Stimulated activated CD4-positive, alpha-beta T cell treated with anti-CD3 and anti-CD28 coated beads, Interleukin-15, amount 100 ng/mL, for 48 hours (primary cell): ENCODE measurements at places on chromosomes 1 and 21.

DNA sequence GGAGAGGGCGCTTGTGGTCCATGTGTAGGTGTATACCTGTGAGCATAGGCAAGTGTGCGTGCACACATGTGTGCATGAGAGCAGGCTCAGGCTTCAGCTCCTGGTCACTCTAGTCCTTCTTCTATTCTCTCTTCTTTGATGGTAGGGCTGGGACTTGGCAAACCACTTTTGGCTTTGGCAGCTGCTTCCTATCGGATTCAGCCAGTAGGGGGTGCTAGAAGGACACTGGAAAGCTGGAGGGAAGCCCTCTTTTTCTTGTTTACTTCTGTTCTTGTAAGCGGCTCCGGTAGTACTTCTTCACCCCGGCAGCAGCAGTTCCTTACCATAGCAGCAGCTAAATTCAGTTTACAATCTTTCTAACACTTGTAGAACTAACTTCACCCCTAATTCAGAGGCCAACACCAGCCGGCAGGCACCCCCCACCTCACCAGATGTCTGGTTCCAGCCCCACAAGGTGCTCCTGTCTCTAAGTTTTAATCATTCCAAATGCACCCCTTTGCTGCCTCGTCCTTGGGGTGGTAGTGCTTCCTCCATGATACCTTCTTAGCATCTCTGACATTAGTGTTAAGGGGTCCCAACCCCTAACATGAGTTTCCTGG lies 25.1 kb downstream of the NENF start:
- DNase-seq: peak; percentile 57

- no peak for DNase-seq
Observed at GRCh38 chr1:173093691-173094445, 43.1 kb upstream of the TNFSF18 start.

DNA sequence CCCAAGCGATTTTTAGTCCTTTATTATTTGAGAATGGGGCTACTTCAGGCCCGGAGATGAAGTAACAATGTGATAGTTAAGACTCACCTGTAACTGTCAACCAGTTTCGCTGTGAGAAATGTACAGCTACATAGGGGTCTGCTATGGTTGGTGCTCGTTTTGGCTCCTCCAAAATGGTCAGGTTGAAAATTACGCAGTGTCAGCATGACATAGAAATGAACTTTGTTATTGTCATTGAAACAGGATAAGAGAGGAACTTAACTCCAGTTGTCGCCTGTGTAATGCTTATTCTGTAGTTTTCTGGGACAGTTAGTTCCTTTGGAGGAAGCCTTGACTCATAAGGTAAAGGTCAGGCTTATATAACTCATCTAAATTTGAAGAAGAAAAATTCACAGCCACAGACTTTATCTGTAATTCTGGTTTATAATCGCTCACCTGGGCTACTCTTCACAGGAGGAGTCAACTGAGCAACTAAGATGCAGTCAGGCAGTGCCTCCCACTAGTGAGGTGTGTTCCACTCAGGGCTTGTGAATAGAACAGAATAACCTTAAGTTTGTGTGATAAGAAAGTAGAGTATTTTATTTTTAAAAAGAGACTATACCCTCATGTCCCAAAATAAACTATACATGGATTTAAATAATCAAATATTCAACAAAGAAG lies 130.9 kb downstream of the CD247 start:
- no peak for DNase-seq

- no peak for DNase-seq
Observed at GRCh38 chr1:229509576-229509975, 1.4 kb upstream of the NUP133 start.

DNA sequence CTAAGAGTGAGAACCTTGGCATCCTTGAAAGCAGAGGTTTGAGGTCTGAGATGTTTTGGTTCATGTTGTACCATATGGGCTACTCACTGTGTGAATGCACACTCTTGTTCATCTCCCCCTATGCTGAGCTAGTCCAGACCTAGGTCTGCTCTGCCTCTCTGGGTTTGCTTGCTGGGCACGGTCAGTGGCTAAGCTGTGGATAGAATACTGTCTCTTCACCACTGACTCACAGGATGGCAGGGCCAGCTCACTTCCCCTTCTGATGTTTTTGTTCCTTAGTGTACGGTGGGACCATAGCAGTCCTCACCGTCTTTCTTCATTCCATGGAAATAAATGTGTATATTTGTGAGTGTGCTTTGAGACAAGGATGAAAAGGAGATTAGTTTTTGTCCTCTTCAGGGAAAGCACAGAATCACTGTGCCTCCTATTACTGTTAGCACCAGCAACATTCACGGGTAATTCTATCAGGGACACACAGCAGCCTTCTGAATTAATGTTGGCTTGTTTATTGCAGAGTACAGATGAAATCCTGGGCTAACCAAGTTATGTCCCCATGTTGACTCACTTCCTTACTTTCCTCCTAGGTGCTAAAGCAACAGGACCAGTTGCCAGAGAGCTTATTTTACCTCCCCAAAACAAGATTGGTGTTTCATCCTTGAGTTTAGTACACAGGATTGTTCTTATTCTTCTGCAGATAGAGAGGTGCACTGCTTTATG lies 56.9 kb upstream of the IVNS1ABP start:
- DNase-seq: no peak

DNA sequence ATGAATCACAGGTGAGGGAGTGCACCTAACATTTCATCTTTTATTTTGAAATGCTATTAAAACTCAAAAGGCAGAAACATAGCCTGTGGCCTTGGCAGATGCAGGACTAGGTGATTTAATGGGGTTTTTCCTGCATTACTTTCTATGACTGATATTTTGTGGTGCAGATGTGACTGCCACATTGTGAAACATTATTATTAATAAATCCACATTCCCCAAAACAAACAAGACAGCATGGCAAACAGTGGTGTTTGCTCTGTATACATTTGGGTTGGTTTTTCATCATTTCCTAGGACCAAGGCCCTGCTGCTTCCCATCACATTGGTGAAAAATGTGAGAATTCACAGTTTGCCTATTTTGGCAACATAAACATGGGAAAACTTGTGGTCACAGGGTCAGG lies 247.6 kb upstream of the SGIP1 start:
- DNase-seq: no peak

DNA sequence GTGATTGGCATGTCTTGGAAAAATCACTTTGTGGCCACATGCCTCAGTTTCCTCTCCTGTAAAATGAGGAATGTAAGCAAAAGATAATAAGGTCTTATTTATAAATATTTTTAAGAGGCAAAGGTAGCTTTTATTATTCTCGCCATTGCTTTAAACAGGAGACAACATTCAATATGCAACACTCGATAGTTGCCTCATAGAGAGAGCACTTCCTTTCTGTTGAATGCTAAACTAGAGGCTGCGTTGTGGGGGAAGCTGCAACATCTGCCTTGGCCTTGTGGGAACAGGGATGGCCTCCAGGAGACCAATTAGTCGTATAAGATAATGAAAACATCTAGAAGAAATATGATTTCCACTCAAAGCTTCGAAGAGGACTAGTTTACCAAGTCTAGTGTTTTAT lies 3.5 kb downstream of the OSCP1 start:
- no peak for DNase-seq

DNA sequence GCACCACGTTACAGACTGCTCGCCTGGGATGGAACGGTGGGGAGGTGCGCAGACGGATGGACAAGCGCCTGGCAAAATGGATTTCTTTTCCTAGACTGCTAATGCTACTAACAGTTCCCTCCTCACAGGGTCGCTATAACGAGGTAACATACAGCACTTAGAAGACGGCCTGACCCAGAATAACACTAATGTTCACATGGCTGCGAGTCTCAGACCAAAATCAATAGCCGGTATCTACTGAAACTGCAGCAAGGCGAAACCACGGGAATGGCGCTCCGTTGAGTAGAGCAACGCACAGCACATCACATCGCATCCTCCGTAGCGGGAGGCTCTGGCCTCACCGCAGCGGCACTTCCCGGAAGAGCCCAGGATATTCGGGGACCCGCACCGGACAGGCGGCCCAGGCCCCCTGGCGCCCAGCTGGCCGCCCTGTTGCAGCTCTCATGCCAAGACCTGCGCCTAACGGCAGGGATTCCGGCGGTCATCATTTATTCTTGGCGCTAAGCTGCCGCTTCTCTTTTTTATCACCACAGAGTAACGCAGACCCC lies 46.6 kb downstream of the VPS26C start:
- DNase-seq: peak; percentile 19
